ENCODE measurements at places on chromosomes 3 and 15.

DNA sequence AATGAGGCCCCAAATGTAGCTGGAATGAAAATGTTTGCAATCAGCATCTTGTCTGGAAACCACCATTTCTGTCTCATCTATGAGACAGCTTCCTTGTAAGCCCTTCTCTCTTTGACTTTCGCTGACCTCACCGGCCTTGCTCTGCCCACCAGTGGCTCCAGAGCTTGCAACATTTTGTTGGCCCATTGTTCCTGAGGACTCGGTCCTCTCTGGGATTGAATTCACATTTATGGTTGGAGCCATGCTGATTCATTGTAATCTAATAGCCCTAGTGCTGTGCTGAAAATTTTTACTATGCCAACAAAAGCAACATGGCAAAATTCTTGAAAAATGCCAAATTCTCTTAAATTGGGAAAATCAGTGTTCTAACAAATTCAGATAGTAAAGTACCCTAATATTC, 37.2 kb downstream of the ABHD5 start:
- no peaks in the 10 kb centered on the region for H3K36me3 ChIP-seq
- H3K27me3 ChIP-seq = no peaks in the 10 kb centered on the region
- no peak overlapping the region for H3K27ac ChIP-seq

DNA sequence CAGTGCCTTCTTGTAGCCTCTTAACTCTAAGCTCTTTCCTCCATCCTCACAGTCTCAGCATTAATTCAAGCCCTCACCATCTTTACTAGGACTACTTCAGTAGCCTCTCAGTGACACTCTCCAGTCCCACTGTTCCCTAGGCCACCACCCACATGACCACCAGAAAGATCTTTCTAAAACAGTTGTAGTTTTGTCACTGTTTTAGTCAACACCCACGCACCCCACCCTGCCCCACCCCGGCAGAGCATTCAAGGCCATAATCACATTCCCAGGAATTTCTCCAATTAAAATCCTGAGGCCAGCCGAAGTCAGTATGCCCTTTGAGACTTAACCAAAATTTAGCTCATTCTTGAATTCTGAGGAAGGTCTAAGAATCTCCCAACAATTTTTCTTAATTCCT, 31.2 kb upstream of the PSMD6 start:
- no peaks in the 10 kb centered on the region for H3K4me1 ChIP-seq
- no peak overlapping the region for H3K4me3 ChIP-seq
- DNase-seq = no peak
- H3K27ac ChIP-seq = no peak overlapping the region
- H3K36me3 ChIP-seq = no peaks in the 10 kb centered on the region
- no peaks in the 10 kb centered on the region for H3K27me3 ChIP-seq

- no peak for DNase-seq
- H3K4me1 ChIP-seq = peaks cover 7% of the 10 kb centered on the region
- peak overlapping the region; percentile 29 for H3K27ac ChIP-seq
Measured at GRCh38 chr15:64521201-64521600, 60.8 kb downstream of the ZNF609 start.

GRCh38 chr3:114863848-114864247, 283.2 kb downstream of the ZBTB20 start:
- H3K4me3 ChIP-seq = no peak overlapping the region
- H3K4me1 ChIP-seq = no peaks in the 10 kb centered on the region
- no peaks in the 10 kb centered on the region for H3K27me3 ChIP-seq
- H3K27ac ChIP-seq = no peak overlapping the region
- H3K36me3 ChIP-seq = no peaks in the 10 kb centered on the region

DNA sequence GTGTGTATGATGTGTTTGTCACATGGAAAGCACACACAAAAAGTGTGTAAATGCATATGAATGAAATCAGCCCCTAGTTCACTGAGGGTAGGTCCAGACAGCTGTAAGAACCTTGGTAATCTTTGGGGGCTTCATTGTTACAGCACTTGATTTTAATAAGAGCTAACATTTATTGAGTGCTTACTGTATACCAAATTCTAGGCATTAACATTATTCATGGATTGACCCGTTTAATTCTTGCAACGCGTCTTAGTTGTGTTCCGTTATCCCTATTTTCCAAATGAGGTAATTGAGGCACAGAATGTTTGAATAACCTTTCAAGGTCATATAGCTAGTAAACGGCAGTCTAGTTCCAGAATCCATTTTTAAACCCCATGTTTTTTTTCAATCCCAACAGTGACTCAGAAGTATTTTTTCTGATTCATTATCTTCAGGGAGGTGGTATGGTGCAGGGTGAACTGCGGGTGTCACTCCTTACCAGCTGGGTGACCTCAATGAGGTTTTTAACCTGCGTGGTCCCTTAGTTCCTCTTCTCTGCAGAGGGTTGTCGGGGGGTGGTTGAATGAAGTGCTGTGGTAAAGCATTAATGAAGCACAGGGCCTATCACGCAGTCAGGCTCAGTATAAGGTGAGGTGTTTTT, 14.2 kb downstream of the RAB8B start:
- H3K4me3 ChIP-seq = no peak overlapping the region
- H3K4me1 ChIP-seq = peaks cover 10% of the 10 kb centered on the region
- no peaks in the 10 kb centered on the region for H3K36me3 ChIP-seq
- H3K27ac ChIP-seq = no peak overlapping the region
- DNase-seq = no peak

DNA sequence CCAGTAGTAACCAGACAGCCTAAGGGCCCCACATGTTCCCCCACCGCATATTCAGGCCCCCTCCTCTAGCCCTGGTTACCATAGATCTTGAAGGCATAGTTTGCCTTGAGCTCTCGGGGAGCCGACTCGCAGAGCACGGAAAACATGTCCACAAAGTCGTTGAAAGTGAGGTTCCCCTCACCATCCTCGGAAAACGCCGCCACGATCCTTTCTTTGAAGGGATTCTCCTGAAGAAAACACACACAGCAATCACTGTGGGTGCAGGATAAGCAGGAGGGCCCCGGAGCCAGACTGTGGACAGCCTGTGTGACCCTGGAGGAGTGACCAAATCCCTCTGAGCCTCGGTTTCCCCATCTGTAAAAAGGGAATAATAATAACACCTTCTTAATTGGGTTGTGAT, 16.8 kb downstream of the SH2D7 start:
- H3K36me3 ChIP-seq = peaks cover 37% of the 10 kb centered on the region
- no peak overlapping the region for H3K4me3 ChIP-seq
- no peak overlapping the region for H3K27ac ChIP-seq
- H3K4me1 ChIP-seq = no peaks in the 10 kb centered on the region
- no peak for DNase-seq

DNA sequence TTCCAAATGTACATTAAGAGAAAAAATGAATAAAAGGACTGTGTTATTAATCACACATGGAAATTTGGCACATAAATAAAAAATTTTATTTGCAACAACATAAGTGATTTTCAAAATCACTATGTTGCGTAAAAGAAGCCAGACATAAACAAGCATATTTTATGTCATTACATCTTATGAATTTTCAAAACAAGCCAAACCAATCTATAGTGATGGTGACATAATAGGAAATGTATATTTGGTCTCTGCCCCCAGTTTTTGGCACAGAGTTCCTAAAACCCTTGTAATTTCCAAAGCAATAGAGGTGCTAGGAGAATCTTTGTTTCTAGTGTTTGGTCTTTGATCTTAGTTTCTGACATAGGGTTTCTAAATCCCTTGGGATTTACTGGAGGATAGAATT, 543.3 kb downstream of the ZBBX start:
- no peak for DNase-seq

DNA sequence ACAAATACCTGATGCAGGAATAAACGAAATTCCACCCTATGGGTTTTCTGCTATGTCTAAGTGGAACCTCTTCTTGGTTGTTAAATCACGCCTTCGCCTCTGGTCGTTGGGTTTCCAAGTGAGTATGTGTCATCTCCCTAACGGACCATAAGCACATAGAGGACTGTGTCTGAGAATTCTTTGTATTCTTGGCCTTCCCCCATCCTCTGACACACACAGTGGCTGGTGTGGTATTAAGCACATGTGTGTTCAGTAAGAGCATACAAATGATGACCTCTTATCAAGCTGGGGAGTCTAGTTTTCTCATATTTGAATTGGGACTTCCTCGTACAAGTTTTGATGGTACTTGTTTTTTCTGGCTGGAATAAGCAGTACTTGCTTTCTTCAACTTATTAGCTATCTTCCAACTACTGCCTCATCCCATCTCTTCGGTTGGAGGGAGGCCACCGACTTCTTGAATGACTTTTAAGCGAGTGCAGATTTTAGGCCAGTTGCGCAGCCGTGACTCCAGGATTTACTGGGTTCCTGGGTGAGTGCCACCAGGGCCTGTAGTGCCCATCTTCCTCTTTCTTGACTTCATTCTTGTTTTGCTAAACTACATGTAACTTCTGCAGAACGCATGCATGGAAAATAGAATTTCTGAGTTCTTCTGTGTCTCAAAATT, 240.2 kb downstream of the ADAMTS17 start:
- no peak overlapping the region for H3K27ac ChIP-seq
- no peaks in the 10 kb centered on the region for H3K4me1 ChIP-seq
- DNase-seq = no peak
- no peak overlapping the region for H3K4me3 ChIP-seq
- H3K36me3 ChIP-seq = no peaks in the 10 kb centered on the region

- no peak overlapping the region for H3K27ac ChIP-seq
- H3K4me3 ChIP-seq = no peak overlapping the region
- H3K4me1 ChIP-seq = no peaks in the 10 kb centered on the region
- no peaks in the 10 kb centered on the region for H3K36me3 ChIP-seq
- no peaks in the 10 kb centered on the region for H3K27me3 ChIP-seq
Measured at GRCh38 chr3:66098436-66098835, 59.7 kb upstream of the MAGI1 start.
